Neural progenitor cell (in vitro differentiated cells): ENCODE measurements at places on chromosomes 5 and 9. TPM values are rescaled to one million over a fixed set of nuclear protein-coding genes. Genes with fewer than 3 reads are reported as not detected.

DNA sequence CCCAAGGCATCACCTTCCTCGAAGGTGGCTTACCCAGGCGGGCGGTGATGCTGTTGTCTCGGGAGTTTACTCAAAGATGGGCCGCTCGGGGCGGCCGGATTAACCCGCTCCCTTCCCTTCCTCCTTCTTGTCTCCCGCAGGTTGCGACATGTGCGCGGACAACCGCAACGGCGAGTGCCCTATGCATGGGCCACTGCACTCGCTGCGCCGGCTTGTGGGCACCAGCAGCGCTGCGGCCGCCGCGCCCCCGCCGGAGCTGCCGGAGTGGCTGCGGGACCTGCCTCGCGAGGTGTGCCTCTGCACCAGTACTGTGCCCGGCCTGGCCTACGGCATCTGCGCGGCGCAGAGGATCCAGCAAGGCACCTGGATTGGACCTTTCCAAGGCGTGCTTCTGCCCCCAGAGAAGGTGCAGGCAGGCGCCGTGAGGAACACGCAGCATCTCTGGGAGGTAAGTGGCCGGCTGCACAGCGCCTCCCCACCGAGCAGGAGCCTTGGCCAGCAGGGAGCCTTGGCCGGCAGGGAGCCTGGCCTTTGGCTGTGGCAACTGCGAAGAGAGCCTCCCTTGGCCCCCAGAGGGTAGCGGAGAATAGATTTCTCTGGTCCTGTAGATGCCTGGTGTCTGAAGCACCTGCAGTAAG, 10.6 kb downstream of the PRDM6 start:
- peak; percentile 84 for DNase-seq

GRCh38 chr5:172748341-172748843, 22.6 kb downstream of the DUSP1 start:
- DNase-seq: peak; percentile 64

DNA sequence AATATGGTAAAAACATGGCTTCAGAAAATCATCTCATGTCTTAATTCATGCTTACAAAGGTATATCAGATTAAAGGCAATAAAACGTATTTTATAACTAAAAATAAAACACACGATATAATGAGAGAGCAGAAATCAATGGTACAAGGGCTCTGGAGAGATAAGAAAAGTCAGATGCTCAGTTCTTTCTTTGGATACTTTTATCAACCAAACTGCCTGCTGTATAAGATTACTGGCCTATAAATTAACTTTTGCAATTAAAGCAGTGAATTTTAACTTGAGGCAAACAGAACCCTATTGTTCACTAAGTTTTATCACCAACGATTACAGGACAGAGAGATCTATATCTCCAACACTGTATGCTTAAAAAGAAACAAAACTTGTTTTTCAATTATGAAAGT, 42.1 kb upstream of the HNRNPA0 start:
- DNase-seq: no peak

- DNase-seq: no peak
Measured at GRCh38 chr9:17963498-17963897, 384.6 kb downstream of the SH3GL2 start.

- no peak for DNase-seq
Measured at GRCh38 chr5:1795931-1796330, 3.7 kb downstream of the MRPL36 start.

GRCh38 chr5:67773411-67774266, 441.9 kb upstream of the PIK3R1 start:
- peak; percentile 50 for DNase-seq

GRCh38 chr5:148035676-148036075, 28.1 kb upstream of the SPINK5 start:
- DNase-seq: no peak

GRCh38 chr5:57736716-57737115, 254.1 kb upstream of the ACTBL2 start:
- no peak for DNase-seq

DNA sequence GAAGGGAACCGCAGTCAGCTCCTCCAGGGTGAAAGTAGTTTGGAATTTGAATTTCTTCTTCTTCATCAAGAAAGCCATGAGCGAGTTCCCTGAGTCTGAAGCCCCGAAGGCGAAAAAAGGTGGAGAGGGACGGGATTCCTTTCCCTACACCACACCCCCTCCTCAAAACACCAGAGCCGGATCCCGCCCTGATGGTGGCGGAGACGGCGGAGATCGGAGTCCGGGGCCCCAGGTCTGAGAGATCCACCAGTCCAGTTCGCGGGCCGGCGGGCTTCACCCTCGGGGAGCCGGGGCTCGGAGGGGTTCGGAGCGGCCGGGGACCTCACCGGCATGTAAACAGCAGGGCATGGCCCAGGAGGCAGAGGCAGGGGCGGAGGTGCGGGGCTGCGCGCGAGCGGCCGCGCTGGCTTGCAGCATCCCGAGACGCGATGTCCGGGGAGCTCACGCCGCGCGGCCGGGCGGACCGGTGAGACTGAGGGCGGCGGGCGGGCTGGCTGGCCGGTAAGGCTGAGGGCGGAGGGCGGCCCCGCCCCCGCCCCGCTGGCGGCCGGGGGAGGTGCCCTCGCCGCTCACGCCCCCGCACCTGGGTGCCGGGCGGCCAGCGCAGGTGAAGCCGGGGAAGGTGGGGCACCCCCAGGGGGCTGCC, 606 bp downstream of the EEIG1 start:
- DNase-seq: peak; percentile 79

DNA sequence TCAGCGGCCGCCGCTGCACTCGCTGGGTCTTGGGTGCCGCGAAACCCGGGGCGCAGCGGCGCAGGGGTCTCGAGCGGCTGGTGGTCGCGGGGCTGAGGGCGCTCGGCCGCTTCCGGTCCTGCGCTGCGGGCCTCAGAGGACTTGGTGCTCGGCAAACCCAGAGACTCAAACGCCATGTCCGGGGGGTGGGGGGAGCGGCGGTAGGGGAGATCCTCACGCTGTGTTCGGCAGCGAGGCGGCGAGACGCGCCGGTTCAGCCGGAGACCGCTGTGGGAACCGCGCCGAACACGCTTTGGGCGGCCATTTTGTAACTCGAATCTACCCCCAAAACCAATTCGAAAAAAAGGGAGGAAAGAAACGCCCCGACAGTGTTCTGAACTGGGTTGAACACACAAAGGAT, 317.5 kb upstream of the CDH18 start:
- no peak for DNase-seq

- DNase-seq: no peak
Measured at GRCh38 chr9:19290103-19290502, 59.6 kb downstream of the DENND4C start.

- peak; percentile 69 for DNase-seq
Measured at GRCh38 chr5:146797658-146798057, 80.9 kb downstream of the PPP2R2B start.

- no peak for DNase-seq
Measured at GRCh38 chr5:56446728-56447127, 213.6 kb upstream of the ANKRD55 start.

DNA sequence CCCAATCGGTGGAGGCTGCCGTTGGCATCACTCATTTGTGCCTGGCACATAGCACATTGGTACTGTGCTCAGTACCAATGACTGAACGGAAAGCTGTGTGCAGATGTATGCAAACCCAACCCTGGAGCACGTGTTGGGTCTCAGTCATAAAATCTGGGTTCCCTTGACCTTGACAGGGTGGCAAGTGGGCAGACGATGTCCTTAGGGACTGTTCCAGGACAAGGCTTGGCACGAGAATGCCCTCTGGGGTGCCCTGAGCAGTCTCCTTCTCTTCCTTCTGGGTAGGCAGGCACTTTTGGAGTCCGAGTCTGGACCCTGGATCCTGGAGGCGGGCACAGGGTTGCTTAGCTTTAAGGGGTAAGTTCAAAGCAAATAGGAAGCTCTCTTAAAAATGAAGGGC, 75.8 kb downstream of the MACROH2A1 start:
- DNase-seq: no peak

DNA sequence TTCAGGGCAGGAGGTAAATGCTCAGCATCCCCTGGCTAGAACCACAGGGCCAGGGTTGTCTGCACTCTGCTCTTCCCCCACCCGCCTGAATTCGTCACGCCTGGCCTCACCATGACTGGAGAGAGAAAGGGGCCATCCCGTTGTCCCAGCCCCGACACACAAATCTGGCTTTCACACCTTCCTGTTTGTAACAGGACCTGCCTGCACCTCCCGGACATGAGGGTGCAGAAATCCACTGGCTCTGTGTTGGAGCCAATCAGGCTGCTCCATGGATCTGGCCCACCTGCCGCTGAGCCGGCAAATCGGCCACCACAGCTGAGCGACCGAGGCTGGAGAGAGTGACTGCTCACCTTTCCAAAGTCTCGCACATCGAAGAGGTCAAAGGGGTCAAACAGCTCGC, 53.4 kb downstream of the VAV2 start:
- DNase-seq: no peak

DNA sequence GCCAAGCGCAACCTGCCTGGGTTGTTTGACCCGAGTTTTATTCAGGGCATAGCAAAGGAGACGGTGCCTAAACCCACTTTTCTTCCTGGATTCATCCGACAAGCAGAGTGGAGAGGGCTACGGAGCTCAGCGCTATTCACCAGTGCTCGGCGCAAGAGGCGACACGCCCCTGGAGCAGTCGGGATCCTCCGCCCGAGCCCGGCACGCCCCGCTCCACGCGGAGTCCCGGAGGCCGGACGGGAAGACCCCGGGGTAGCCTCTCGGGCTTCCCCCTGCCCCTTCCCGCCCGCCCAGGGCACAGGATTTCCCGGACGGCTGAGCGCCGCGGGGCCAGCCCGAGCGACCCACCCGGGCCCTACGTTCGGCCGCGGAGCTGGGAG, 427 bp downstream of the SERINC5 start:
- peak; percentile 80 for DNase-seq

GRCh38 chr9:137973829-137974416, 96.3 kb downstream of the CACNA1B start:
- no peak for DNase-seq

GRCh38 chr5:10307206-10308148, at the start of gene CMBL:
Gene CMBL (minus strand): TSS chr5:10307902. CDS start chr5:10290762, 17,140 bp downstream.
- DNase-seq: peak; percentile 52

- no peak for DNase-seq
Measured at GRCh38 chr5:96081276-96081858, 119.7 kb upstream of the ELL2 start.

DNA sequence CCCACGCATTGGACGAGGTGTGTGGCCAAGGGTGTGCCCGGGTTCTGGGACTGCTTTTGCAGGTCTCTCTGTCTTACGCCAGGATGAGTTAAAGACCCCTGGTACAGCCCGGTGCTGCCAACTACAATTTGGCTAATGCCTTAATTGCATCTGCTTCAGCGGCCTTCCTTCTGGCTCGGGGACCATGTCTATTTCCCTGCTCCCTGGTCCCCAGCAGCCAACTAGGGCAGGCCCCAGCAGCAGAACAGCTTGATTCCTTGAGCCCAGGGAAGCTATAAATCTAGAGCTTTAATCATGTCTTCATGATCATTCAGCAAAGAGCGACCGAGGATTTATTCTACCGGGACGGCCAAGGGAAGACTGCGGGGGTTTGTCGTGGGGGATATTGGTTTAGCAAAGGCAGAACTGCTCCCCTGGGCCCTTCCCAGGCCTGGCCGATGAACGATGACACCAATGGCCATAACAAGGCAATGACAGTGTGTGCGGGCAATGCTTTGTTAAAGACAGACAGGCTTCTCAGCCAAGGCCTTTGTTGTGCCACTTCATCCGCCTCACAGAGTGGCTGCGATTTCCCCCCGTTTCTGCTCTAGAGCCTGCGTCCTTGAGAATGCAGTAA, 51.4 kb downstream of the CFAP77 start:
- DNase-seq: no peak

The NUTM2G gene
- not detected in 2 replicates for total RNA-seq

The PCDHGC4 gene
- 5.0 and 10.4 TPM in 2 replicates for total RNA-seq

The OTP gene
- not detected in 2 replicates for total RNA-seq

The CCDC183 gene
- 0.84 and 2.1 TPM in 2 replicates for total RNA-seq

The IFNK gene
- total RNA-seq: not detected in 2 replicates

The UGT3A1 gene
- 5.6 and 8.8 TPM in 2 replicates for total RNA-seq

The STX17 gene
- total RNA-seq: 31.7 and 34.4 TPM in 2 replicates

The FOXD4L4 gene
- total RNA-seq: 0.15 TPM in 1 of 2 replicates, not detected in the other
